ENCODE measurements at places on chromosomes 3 and 15.

- no peak for DNase-seq
These were observed 23.5 kb upstream of the TBC1D5 start for GRCh38 chr3:17765819-17766472.

- no peak for DNase-seq
These were observed 34.9 kb upstream of the ATP13A3 start for GRCh38 chr3:194521510-194522260.

DNA sequence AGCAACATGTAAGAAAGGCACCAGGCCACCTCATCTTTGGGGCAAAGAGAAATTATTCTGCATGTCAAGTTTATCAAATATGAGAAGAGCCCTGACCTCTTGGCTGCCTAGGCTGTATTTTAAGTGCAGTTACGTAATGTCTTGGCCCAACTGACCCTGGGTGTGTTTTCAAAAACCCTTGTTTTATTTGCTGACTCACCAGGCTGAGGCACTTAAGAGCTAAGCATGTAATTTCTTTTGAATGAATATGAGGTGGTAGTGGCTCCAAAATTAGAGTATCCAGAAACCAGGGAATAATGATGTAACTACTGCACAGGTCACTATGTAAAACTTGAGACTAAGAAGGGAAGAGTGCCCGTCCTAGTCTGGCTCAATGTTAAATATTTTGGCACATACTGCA, 24.3 kb downstream of the PGPEP1L start:
- no peak for DNase-seq

GRCh38 chr15:95742836-95743235, 587.7 kb upstream of the NR2F2 start:
- no peak for DNase-seq

DNA sequence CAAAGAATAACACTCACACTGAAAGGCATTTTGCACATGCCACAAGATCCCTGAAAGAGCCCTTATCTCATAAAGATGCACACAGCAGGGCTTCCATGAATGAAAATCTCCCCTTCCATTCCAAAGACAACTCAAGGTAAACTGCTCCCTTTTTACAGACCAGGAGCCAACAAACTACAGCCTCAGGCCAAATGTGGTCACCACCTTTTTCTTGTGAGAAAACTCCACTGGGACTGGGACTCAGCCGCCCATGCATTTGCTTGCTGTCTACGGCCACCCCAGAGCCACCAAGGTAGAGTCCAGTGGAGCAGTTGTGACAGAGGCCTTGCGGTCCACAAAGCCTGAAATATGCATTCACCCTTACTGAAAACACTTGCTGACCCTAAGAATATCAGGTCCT, 334.8 kb downstream of the OCA2 start:
- no peak for DNase-seq

DNA sequence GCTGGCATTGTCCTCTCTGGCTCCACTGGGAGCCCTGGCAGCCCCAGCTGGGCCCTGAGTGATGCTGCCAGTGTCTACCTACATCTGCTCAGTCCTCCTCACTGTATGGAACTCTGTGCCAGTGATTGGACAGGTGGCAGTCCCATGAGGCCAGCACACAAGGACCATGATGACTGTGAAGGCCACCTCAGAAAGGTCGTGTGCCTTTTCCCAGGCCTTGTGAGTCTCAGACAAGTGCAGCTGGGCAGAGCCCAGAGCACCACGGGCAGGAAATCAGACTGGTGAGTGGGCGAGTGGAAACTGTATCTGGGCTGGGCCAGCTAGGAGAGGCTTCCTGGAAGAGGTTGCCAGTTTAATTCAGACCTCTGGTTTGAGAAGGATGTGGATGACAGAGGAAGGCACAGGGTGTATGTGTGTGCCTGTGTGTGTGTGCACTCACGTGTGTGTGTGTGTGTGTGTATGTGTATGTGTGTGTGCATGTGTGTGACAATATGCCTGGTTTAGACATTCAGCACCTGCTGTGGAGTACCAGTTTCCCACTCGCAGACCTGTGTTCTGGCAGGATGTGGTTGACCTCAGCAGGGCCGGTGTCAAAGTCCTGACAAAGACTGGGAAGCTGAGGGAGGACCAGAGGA, 7.0 kb downstream of the MAPKAPK3 start:
- DNase-seq, result no peak

- no peak for DNase-seq
These were observed 181.3 kb downstream of the SNRPN start for GRCh38 chr15:25136119-25136518.

DNA sequence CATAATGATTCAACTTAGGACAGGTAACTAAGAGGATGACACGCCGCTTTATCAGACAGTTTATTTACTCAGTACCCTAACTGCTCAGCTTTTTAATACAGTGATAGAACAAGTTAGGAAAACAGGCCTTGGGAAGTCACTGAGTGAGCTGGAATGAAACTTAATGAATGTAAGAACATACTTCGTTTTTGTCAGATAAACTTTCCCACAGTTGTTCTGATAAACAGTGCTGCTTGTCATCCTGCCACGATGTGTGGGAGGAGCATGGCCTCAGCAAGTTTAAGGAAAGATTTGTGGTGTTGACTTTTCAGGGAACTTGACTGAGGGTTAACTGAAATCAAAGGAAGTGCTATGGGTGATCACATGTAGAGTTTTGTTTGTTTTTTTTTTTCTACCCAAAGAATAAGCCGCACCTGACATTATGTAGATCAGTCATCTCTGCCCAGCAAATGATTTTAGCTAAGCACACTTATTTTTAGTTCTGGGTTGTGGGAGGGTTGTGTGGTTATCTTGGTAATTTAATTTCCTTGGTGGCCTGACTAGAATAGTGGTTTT, 5.6 kb upstream of the P2RY14 start:
- DNase-seq, result peak; percentile 14

DNA sequence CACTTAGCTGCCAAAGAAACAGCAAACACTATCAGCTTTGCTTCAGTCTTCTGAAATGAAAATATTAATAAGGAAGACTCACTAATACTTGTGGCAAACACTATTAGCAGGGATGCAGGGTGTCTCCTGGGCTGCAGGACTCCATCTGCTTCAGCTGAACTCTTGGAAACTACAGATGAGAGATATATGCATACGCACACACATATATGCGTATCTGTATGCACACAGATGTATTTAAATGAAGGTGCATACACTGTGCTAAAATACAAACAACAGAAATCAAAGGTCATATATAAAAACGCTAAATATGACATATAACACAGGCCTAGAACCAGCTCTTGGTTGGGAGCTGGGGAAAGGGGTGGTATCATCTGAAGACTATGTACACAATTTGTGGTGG, 10.6 kb downstream of the PPM1M start:
- DNase-seq, result no peak

- no peak for DNase-seq
These were observed 12.8 kb upstream of the LRRC15 start for GRCh38 chr3:194382196-194382891.

DNA sequence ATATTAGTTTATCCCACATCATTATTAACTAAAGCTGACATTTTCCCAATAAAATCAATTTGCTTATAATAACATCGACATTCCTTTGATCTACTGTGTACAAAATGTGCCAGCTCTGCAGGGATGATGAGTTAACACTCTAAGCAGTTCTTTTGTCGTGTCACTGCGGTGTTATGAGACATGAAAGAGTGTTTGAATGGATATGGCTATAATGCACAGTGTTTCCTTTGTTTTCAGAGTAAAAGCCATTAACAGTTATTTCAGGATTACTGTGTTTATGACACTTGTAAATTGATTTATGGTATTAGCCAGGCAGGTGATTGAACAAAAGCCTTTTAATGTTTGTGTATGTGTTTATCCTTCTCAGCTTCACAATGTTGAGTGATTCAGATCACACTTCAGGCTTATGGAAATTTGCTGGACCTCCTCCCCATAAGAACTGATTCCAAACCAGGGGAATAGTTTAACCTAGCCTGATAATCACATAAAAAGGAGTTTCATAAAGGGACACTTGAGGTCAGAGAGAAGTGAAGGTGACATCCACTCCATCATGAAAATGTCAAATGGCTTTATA, 115.7 kb downstream of the CHL1 start:
- DNase-seq, result no peak

Measured in stimulated activated CD4-positive, alpha-beta T cell treated with anti-CD3 and anti-CD28 coated beads, Interleukin-12 subunit alpha, Interleukin-12 subunit beta, amount 100 ng/mL, for 48 hours (primary cell).